ENCODE measurements at places on chromosomes 12 and 14.

DNA sequence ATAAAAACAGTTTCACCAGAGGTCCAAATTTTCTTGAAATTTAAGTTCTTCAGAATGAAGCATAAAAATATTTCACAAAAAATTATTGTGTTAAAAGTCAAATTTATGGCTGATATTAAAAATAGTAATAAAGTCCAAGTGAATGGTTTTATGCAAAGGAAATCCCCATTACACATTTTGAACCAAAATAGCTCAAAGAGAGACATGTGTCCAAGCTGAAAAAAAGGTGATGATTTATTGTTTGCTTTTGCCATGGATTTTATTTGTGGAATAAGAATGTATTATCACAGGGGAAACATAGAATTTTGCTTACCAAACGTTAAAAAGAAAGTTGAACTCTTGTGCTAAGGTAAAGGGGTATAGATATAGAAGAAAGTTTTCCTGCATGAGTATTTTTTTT, 4.6 kb downstream of the FOXG1 start:
- no peak for DNase-seq

DNA sequence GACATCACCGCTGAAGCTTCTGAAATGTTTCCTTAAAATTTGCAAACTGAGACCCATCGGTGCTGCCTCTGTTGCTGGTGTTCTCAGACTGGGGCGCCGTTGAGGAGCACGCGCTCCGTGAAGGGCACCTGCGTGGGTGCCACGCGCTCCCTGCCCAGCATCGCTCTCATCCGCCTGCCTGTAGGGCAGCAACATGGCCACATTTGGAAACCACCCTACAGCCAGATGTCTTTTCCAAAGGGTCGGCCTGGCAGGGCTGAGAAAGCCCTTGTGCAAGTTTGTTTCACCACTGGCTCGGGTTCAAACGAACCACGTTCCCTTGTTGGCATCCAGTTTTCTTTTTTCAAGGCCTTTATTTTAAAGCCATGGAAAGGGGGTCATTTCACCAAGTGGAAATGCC, 13.9 kb downstream of the ADGRD1 start:
- DNase-seq: no peak

DNA sequence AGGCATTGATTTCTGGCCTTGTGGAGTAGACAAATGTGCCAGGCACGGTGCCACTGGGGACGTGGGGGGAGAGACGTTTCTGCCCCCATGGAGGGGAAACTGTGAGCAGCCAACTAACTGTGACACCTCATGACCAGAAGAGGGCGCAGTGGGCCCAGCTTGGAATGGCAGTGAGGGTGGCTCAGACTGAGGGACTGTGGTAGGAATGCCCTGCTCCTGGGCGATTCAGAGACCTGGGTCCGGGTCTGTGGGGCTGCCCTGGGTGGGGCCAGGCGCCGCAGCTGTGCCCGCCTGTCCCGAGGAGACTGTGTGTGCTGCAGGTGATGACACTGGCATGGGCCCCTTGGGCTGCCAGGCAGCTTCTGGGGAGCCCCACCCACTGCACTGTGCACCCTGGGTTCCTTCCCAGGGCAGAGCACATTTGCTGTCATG, 60.6 kb downstream of the SLC25A47 start:
- no peak for DNase-seq

DNA sequence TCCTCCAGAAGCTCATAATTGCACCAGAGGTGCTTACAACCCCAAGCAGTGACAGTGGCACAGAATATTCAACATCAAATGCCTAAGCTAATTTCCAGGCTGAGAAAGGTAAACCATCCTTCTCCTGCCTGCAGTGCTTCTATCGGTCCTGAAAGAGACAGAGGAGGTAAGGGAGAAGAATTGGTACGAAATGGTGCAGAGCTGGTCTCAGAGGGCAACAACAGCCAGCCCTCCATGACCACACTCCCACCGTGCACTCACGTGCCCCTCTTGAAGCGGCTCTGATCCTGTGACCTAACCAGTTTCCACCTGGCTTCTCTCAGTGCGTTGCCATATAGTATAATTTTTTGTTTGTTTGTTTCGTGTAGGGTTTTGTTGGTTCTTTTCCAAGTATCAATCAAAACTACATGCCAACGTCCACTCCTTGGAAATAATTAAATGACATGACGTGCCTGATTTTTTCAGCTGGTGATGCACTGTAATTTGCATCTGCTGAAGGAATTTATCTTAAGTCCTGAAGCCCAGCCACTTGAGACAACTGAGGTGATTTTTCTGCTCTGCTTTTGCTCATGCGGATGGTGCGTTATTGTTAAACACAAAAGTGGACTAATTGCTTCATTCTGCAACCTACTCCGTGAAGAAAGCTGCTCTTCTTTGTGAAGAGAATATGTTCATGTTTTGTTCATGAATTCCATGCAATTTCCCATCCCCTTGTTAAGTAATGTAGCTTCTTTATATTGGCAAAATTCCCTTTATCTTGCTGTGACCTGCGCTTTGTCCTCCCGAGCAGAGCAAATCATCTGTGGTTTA, 1.3 kb upstream of the ATP2A2 start:
- DNase-seq: peak; percentile 70

- no peak for DNase-seq
Observed at GRCh38 chr12:114096461-114096860, 130.3 kb upstream of the RBM19 start.

GRCh38 chr14:63328787-63329737, 10.3 kb upstream of the GPHB5 start:
- peak; percentile 12 for DNase-seq

DNA sequence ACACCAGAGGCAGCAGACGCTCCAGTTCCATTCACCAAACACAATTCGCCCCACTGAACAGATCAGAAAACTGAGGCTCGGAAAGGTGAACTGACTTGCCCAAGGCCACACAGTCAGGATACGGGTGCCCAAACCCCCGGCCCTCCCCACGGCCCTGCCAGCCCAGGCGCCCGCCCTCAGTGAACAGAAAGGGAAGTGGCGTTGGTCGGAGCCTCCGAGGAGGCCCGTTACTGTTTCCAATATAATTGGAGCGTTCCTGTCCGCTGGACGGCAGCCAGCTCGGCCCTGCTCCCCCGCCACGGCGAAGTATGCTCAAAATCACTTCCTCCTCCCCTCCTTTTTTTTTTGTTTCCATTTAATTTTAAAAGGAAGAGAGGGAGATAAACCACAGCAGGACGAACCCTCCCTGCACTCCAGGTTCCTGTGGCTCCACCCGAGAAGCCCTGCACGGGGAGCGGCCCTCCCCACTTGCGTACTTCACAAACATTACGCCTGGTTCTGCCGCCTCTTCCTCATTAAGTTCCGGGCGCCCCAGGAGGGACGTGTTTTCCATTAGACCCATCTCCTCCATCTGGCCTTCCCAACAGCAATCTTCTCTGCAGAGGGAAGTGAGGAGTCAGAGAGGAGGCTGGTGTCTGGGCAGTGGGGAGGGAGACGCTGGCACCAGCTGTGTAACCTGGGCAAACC, 61.1 kb downstream of the NCOR2 start:
- DNase-seq: peak; percentile 81

GRCh38 chr14:71815110-71815509, 117.1 kb upstream of the RGS6 start:
- DNase-seq: peak; percentile 8

GRCh38 chr14:35215110-35215813, 76.9 kb upstream of the PSMA6 start:
- DNase-seq: peak; percentile 41

DNA sequence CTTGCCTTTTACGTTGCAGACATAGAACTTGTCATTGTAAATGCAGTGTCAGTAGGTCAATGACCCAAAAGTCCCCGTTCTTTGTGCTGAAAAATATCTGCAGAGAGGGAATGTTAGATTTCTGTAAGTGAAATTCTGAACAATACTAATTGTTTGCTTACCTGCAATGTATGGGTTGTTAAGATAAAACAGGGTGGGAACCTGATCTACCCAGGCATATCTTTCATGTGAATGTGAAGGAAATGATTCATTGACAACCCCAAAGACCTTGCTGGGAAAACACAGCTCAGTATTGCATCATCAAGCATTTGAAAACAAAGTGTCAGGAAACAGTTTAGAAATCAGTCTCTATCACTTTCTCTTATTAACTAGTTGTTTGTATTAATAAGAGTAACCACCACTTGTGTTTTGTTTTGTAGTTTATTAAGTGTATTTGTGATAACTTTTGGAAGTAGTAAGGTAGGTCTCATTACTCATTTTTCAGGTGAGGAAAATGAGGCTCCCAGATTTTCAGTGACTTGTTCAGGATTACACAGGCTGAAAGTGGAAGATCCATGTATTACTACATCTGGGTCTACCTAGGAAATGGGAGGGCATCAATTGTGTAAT, 57.9 kb upstream of the SLC38A2 start:
- DNase-seq: no peak

Data from brain (organoid and tissue), 16 donors.